ENCODE measurements at places on chromosomes 7 and 10. TPM values are rescaled to one million over a fixed set of nuclear protein-coding genes. Genes with fewer than 3 reads are reported as not detected.

- H3K27me3 ChIP-seq = no peaks in the 10 kb centered on the region
- H3K4me1 ChIP-seq = no peaks in the 10 kb centered on the region
- H3K27ac ChIP-seq = no peak overlapping the region
These were observed 175.2 kb downstream of the BMPER start for GRCh38 chr7:34080513-34080912.

The NPFFR1 gene
- 0.14 TPM for total RNA-seq

The IGF2BP3 gene
- 0.27 TPM for total RNA-seq

The CYP26C1 gene
- total RNA-seq = 0.35 TPM

- no peak for DNase-seq
- H3K4me3 ChIP-seq = no peak overlapping the region
- no peaks in the 10 kb centered on the region for H3K36me3 ChIP-seq
These were observed 71.9 kb downstream of the OAT start for GRCh38 chr10:124346831-124347230.

- H3K4me1 ChIP-seq = no peaks in the 10 kb centered on the region
- H3K27me3 ChIP-seq = no peaks in the 10 kb centered on the region
- no peak overlapping the region for H3K27ac ChIP-seq
- H3K4me3 ChIP-seq = no peak overlapping the region
- H3K36me3 ChIP-seq = no peaks in the 10 kb centered on the region
These were observed 2.7 kb upstream of the TMEM254 start for GRCh38 chr10:80075781-80076180.

DNA sequence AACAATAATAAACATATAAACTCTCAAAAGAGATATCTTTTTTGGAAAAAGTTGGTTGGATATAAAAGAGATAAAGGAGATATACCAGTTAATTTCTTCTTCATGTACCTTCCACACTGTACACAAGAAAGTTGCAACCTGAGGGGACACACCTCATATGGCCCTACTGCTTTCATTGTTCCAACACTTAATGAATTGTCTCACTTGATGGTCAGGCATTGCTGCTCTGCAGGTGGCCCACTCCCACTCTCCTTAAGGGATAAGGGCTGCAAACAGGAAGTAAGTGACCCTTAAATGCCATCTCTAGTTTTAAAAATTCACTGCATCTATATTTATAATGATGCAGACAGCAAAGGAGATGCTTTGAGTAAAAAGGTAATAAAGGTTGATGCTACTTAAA lies 152.3 kb downstream of the BTAF1 start:
- no peak overlapping the region for H3K4me3 ChIP-seq
- H3K27me3 ChIP-seq = no peaks in the 10 kb centered on the region
- H3K4me1 ChIP-seq = no peaks in the 10 kb centered on the region

DNA sequence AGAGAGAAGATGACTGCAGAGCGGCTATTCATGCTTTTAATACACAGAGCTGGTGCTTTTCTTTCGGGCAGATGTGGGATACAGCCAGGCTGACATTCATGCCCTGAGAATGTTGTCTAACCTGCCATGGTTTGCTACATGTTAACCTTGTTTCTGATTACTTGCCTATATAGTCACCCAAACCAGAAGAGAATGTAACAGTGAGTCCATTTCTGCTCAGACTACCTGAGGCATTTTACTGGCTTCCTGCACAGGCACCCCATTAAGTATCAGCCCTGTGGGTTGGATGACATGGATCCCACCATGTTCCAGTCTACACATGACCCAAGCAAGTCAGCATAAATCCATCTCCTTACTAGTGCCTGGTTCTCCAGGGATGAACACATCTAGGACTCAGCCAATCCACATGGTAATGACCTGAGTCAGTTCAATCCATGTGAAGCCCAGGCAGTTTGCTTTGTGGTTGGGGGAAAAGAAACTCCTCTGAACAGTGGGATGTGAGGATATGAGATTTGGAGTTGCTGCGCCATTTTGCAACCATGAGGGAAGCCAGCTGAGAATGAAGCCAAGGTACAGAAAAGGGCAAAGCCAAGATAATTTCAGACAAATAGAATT lies 55.7 kb upstream of the MKX start:
- H3K4me3 ChIP-seq = no peak overlapping the region
- DNase-seq = no peak
- no peaks in the 10 kb centered on the region for H3K36me3 ChIP-seq
- H3K4me1 ChIP-seq = peaks cover 27% of the 10 kb centered on the region
- no peak overlapping the region for H3K27ac ChIP-seq

The AGR2 gene
- not detected for total RNA-seq

DNA sequence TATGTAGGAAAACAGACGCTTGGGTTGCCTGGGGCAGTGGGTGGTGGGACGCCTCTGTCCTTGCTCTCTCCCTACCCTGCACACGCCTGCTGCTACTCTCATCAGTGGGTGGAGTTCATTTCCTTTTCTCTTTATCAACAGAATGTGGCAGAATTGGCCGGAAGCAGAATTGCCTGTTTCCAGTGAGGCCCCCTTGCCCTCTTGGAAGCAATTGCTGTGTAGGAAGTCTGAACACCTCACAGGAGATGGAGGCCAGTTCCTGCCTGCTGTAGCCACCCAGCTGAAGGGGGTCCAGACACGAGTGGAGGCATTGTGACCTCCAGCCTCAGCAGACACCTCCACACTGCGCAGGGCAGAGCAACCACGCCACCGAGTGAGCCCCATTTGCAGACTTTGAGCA lies 331.6 kb upstream of the ZNF32 start:
- no peak for DNase-seq
- H3K27ac ChIP-seq = no peak overlapping the region
- H3K27me3 ChIP-seq = no peaks in the 10 kb centered on the region
- H3K36me3 ChIP-seq = no peaks in the 10 kb centered on the region
- no peaks in the 10 kb centered on the region for H3K4me1 ChIP-seq
- no peak overlapping the region for H3K4me3 ChIP-seq

GRCh38 chr10:33506838-33507661 lies 172.6 kb upstream of the NRP1 start:
- H3K4me3 ChIP-seq = no peak overlapping the region
- H3K4me1 ChIP-seq = peaks cover 23% of the 10 kb centered on the region
- DNase-seq = no peak
- no peaks in the 10 kb centered on the region for H3K27me3 ChIP-seq
- H3K27ac ChIP-seq = peak overlapping the region; percentile 64

The FKBP6 gene
- total RNA-seq = not detected

- no peak for DNase-seq
- H3K27ac ChIP-seq = no peak overlapping the region
- H3K4me1 ChIP-seq = no peaks in the 10 kb centered on the region
These were observed 7.6 kb downstream of the LRIT2 start for GRCh38 chr10:84217746-84218145.

- DNase-seq = no peak
- no peaks in the 10 kb centered on the region for H3K4me1 ChIP-seq
- no peak overlapping the region for H3K4me3 ChIP-seq
- no peak overlapping the region for H3K27ac ChIP-seq
These were observed 187.2 kb downstream of the PPP1R3A start for GRCh38 chr7:113731571-113731970.

GRCh38 chr7:25672496-25672895 lies 444.2 kb upstream of the NPVF start:
- H3K27ac ChIP-seq = no peak overlapping the region
- no peaks in the 10 kb centered on the region for H3K36me3 ChIP-seq
- H3K4me1 ChIP-seq = peaks cover 7% of the 10 kb centered on the region
- DNase-seq = no peak
- H3K27me3 ChIP-seq = no peaks in the 10 kb centered on the region
- H3K4me3 ChIP-seq = no peak overlapping the region

GRCh38 chr10:57017356-57018037 lies 656.4 kb upstream of the ZWINT start:
- no peaks in the 10 kb centered on the region for H3K36me3 ChIP-seq
- H3K4me3 ChIP-seq = no peak overlapping the region
- H3K27me3 ChIP-seq = no peaks in the 10 kb centered on the region
- no peak for DNase-seq

GRCh38 chr10:28593811-28594210 lies 60.9 kb downstream of the WAC start:
- H3K4me3 ChIP-seq = no peak overlapping the region
- H3K27me3 ChIP-seq = no peaks in the 10 kb centered on the region
- H3K36me3 ChIP-seq = peaks cover 16% of the 10 kb centered on the region
- peaks cover 18% of the 10 kb centered on the region for H3K4me1 ChIP-seq
- H3K27ac ChIP-seq = no peak overlapping the region

GRCh38 chr10:58291538-58292174 lies 22.7 kb downstream of the CISD1 start:
- no peaks in the 10 kb centered on the region for H3K4me1 ChIP-seq
- H3K36me3 ChIP-seq = no peaks in the 10 kb centered on the region
- H3K4me3 ChIP-seq = no peak overlapping the region
- no peak overlapping the region for H3K27ac ChIP-seq

DNA sequence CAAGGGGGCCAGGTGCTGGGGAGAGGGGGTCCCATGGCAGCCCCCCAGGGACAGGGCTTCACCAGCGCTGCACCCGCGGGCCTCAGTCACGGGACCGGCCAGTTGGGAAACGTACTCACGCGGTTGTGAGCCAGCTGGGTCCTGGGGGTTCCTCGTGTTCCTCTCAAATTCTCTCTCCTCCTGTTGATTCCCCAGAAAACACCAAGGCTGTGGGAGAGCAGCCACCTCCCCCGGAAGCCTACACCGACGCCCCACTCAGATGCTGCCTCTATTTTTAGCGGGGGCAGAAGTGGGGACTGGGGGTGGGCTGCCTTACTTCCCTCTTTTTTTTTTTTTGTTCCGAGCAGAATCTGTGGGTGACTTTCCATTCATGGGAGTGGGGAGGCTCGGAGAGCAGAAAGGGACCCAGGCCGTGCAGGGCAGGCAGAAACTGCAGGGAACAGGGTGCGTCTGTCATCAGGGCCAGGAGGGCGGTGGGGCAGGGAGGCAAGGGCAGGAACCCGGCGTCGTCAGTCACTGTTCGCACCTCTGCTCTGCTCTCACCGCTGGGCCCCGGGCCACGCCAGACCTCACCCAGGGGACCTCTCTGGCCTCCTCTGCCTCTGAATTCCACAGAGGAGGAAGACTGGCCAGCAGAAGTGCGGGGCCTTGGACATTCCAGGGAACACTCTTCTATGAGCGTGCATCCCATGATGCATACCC lies 63.1 kb downstream of the CARD11 start:
- no peak for DNase-seq
- no peaks in the 10 kb centered on the region for H3K36me3 ChIP-seq
- no peak overlapping the region for H3K27ac ChIP-seq

The MRPS16 gene
- 29.3 TPM for total RNA-seq

DNA sequence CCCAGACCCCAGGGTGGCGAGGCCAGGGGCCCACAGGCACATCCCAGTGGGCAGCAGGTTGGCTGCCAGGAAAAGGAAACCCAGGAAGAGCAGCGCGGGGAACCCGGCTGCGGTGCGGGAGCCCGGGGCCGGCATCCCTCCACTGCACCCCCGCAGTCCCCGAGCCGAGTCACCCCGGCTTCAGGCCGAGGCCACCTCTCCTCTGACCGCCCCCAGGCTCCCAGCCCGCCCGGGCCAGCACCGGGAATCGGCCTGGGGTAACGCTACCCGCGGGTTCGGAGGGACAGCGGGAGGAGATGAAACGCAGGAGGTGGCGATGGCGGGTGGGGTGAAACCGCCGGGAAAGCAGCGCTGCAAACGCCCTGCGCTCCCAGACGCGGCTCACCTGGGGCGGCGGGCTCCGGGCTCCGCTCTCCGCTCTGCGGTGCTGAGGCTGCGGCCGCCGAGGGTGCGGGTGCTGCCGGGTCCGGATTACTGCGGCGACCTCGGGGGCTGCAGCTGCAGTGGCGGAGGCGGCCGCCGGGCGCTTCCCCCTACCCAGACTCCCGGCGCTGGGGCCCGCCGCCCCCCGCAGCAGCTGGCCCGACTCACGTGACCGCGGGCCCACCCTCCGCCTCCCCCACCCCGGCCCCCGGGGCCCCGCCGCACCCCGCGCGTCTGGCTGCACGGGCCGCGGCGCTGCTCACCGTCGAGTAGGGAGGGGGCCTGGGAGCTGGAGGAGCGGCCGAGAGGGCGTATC lies at the start of gene SCRN1:
SCRN1 (minus strand) TSS at position 545 of the 739 bp plus-strand sequence. CDS start 20,734 bp downstream, outside the sequence.
- no peak for DNase-seq
- no peaks in the 10 kb centered on the region for H3K27me3 ChIP-seq
- H3K27ac ChIP-seq = peak within 1 kb of the TSS; percentile 94
- H3K4me3 ChIP-seq = peak within 1 kb of the TSS; percentile 92
- peaks cover 26% of the 10 kb centered on the region for H3K4me1 ChIP-seq

The KLLN gene
- 0.14 TPM for total RNA-seq

GRCh38 chr10:69643779-69644657 lies 14.0 kb downstream of the FAM241B start:
- no peaks in the 10 kb centered on the region for H3K36me3 ChIP-seq
- H3K27ac ChIP-seq = no peak overlapping the region

The BEND7 gene
- 38.5 TPM for total RNA-seq

DNA sequence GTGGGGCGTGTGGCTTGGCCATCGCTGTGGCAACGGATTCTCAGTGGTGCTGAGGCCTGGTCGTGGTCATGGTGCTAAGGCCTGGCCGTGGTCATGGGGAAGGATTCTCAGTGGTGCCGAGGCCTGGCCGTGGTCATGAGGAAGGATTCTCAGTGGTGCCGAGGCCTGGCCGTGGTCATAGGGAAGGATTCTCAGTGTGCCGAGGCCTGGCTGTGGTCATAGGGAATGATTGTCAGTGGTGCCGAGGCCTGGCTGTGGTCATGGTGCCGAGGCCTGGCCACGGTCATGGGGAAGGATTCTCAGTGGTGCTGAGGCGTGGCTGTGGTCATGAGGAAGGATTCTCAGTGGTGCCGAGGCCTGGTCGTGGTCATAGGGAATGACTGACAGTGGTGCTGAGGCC lies 327.9 kb downstream of the ADARB2 start:
- no peak overlapping the region for H3K27ac ChIP-seq
- no peaks in the 10 kb centered on the region for H3K4me1 ChIP-seq
- no peak overlapping the region for H3K4me3 ChIP-seq
- DNase-seq = no peak
- H3K36me3 ChIP-seq = no peaks in the 10 kb centered on the region

- H3K4me3 ChIP-seq = no peak overlapping the region
- peaks cover 10% of the 10 kb centered on the region for H3K36me3 ChIP-seq
- no peak for DNase-seq
- no peak overlapping the region for H3K27ac ChIP-seq
- H3K4me1 ChIP-seq = no peaks in the 10 kb centered on the region
These were observed 9.4 kb downstream of the NOC3L start for GRCh38 chr10:94353336-94353735.

The PRF1 gene
- 3.7 TPM for total RNA-seq

The OR13A1 gene
- not detected for total RNA-seq

DNA sequence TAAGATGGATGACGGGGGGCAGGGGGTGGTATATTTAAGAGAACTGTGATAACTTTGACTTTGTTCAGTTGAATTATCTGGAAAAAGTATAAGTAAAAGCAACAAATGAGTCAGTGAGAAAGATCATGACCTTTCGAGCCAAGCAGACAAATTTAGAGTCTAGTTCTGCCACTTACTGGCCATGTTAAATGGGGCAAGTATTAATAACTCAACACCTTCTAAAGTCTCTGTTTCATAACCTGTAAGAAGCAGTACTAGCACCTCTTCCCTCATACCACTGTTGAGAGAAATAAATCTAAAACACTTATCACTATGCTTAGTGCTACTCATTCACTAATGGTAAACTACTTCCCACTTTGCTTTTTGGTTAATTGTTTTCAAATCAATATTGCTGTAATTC lies 604.4 kb upstream of the LRRN3 start:
- H3K4me3 ChIP-seq = no peak overlapping the region
- H3K27ac ChIP-seq = no peak overlapping the region
- no peaks in the 10 kb centered on the region for H3K36me3 ChIP-seq
- H3K4me1 ChIP-seq = no peaks in the 10 kb centered on the region
- H3K27me3 ChIP-seq = no peaks in the 10 kb centered on the region

The EGR2 gene
- 3.3 TPM for total RNA-seq

- H3K27ac ChIP-seq = peak overlapping the region; percentile 95
- no peak for DNase-seq
- H3K27me3 ChIP-seq = no peaks in the 10 kb centered on the region
- peak overlapping the region; percentile 79 for H3K4me3 ChIP-seq
- no peaks in the 10 kb centered on the region for H3K36me3 ChIP-seq
- peaks cover 2% of the 10 kb centered on the region for H3K4me1 ChIP-seq
These were observed 165.2 kb upstream of the PPP1R3A start for GRCh38 chr7:114084002-114084471.
